NCI-H1694 (cell line): ENCODE measurements at places on chromosomes 6 and 20.

DNA sequence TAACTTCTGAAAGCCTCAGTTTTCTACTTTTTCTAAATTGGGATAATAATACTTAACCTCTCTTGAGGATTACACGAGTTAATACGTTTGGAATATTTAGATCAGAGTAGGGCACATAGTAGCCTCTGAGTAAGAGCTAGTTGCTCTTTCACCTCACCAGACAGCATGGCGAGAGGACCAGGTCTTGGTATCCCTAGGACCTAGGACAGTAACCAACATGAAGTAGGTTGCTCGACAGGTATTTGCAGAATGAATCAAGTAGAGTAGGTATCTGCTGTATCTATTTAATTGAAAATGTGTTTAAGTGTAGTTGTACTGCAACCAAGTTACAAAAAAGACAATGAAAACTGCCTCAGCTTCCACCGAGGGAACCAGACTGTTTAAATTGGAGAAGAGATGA, 1.4 kb downstream of the CDC5L start:
- DNase-seq: no peak

GRCh38 chr6:37696841-37697662, 631 bp downstream of the MDGA1 start:
- no peak for DNase-seq

DNA sequence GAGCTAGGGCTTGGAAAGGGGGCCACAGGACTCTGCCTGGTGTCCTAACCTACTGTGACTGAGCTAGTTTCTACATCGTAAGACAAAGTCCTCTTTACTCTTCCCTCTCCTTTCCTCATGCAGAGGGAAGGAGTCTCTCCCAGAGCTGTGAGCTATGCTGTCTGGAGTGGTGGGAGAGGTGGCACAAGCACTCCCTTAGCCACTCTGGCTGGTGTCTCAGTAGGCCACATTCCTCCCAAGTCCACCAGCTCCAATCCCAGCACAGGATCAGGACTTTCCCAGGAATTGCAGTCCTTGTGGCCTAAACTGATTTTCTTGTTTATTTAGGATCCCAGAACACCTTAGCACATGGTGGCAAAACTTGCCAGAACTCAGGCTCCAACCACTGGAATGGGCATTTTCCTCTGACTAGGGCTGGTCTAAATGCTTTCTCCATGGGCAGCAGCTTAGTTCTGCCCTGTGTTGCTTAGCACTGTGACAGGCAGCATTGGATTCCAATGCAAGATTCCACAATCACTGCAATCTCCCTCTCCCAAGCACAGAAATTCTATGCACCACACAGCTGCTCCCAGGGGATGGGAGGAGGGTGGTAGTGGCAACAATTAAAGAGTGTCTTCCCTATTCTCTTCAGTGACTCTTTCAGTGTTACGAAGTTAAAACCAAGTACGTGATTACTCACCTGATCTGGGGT, 733.3 kb downstream of the HACE1 start:
- DNase-seq: no peak

DNA sequence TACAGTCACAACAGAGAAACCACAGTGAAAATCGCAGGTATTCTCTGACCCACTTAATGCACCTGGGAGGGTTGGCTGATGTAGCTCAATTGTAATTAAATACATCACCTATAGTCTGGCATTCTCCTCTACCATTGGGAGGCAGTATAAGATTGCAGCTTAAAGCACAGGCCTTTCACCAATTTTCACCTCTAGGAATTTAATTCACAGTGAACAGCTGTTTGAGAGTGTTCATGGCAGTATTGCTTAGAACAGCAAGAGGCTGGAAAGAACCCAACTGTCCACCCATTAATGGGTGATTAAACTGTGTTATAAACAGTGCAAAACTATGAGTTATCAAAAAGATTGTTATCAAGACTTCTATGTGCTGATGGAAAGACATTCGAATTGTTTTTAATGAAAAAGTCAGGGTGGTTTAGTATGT, 2.0 kb downstream of the EDEM2 start:
- DNase-seq: peak; percentile 35

GRCh38 chr6:134437376-134437775, 119.5 kb upstream of the SGK1 start:
- DNase-seq: no peak

GRCh38 chr6:141354191-141354955, 778.4 kb upstream of the GJE1 start:
- DNase-seq: no peak

DNA sequence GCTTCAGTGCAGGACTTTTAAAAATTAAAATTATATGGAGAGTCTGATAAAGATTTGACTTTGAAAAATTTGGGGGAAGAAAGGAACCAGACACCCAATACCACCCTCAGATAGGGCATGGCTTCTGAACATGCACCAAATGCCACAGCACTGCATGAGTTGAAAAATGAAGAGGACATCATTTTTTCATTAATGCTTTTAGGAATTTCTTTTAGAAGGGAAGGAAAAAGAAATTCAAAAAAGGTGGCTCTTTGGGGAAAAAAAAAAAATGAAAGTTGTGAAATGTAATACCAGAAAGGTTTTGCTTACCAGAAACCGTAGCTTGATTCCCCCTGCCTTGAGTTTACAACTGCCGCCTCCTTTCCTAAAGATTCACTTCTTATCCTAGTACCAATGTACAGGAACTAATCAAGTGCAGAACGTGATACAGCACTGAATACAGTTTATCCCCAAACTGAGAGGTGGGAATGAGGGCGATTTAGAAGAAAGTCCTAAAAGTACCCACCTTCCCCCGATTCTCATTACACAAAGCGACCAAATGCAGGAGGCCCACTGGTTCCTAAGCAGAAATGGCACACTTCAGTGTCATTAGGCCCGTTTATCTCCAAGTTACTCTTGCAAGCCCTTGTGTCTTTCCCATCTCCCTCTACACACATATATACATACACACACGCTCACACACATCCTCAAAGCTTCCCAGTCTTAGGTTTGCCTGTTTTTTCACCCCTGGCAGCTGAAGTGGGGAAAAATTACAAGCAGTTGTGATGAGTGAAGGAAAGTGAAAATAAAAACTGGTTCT, 2.8 kb downstream of the PPP1R10 start:
- DNase-seq: no peak

GRCh38 chr20:37598575-37599342, 71.1 kb upstream of the BLCAP start:
- DNase-seq: peak; percentile 83

GRCh38 chr6:147700436-147701209, 192.1 kb downstream of the SAMD5 start:
- no peak for DNase-seq

- no peak for DNase-seq
These were observed 126.5 kb upstream of the HDGFL1 start for GRCh38 chr6:22442826-22443225.

DNA sequence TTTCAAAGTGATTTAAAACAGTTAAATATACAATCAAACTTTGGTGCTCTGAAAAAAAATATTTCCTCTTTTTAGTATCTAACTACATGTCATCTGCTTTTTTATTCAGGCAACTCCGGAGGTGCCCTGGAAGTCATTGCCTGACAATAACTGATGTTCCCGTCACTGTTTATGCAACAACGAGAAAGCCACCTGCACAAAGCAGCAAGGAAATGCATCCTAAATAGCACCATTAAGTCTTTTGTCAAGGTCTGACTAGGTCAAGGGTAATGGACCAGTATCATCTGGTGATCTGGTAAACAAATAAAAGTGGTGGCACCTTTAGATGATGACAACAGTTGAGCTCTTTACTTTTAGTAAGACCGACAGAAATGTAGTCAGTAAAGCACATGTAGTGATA, 13.2 kb downstream of the FAM229B start:
- DNase-seq: no peak

DNA sequence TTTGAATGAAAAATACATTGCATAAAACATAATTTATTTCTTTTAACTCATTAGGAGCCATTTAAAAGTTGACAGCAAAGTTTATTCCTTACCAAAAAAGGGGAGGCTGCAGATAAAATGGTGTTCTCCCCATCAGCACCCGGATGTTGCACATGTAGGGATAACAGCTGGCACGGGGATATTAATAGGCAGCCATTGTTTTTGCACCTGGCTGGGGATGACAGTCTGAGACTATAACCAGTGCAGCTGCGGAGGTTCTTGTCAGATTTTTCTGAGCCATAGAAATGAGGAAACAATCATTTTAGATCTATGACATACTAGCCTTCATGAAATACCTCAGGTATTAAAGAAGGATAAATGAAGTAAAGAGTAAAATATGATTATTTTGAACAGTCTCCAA, 20.1 kb upstream of the HECA start:
- DNase-seq: no peak

DNA sequence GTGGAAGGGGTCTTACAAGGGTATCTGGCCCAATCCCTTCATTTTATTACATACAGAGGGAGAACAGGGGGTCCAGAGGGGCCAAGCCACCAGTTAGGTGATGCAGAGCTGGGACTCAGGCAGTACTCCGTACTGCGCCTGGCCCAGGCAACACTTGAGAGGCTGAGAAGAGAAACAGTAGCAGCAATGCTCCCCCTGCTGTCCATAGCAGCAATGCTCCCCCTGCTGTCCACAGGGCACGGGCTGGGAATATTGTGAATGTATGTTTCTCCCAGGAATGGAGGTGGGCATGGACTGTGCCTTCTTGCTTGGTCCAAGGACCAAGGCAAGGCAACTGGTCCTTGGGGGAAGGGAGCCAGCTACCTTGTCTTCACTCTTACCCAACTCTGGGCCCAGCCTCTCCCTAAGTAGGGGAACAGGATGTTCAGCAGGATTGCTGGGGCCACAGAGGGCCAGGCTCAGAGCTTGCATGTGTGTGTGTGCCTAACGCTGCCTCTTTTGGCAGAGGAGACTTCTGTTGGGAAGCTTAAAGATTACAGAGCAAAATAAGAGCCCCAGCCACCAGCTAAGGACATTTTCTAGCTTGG, 14.8 kb upstream of the FAM83C start:
- peak; percentile 56 for DNase-seq

DNA sequence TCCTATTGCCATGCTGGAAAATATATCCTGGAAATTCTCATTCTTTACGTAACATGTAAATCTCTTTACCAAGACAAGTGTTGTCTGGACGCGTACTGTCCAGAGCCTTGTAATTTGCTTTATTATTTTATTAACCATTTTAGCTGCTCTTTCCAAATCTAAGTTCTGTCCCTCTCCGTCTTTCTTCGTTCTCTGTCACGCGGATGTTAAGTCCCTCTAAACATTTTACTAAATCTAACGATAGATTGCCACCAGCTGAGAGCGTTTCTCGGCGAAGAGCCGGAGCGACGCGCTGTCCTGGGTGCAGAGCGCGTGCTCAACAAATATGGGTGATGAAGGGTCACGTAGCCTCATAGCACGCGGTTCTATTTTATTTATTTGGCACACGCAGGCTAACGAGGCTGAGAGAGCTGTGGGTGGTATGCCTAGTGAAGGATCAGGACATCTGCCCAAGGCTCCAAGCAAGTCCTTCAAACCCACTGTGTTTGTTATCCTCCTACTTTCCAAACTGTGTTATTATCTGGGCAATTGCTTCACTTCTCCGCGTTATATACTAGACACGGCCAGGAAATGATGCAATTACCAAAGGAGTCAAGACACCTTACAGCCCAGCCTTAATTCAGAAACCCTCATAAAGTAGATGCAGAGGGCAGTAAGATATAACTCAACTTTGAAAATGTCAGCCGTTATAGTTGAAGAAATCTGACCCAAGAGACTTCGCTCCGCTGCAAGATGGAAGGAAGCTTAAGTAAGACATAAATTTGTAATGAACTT, 10.0 kb upstream of the NCOA7 start:
- DNase-seq: peak; percentile 43

DNA sequence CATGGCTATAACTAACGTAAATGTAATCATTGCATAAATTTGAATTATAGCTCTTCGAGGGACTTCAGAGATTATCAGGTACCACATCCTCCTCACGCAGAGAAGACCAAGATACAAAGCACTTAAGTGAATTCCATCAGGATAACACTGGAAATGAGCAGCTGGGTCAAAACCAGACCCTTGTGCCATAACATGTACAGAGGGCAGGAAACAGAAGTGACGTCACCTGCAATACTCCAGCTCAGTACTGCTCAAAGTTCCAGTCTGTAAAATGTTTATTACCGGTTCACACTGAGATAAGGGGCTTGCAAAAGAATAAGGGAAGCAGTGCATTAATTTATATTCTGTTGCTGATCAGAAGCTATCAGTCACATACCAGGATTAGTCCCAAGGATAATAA, 45.8 kb downstream of the RGS17 start:
- DNase-seq: no peak

- no peak for DNase-seq
These were observed 128.6 kb upstream of the HS3ST5 start for GRCh38 chr6:114471450-114471849.

DNA sequence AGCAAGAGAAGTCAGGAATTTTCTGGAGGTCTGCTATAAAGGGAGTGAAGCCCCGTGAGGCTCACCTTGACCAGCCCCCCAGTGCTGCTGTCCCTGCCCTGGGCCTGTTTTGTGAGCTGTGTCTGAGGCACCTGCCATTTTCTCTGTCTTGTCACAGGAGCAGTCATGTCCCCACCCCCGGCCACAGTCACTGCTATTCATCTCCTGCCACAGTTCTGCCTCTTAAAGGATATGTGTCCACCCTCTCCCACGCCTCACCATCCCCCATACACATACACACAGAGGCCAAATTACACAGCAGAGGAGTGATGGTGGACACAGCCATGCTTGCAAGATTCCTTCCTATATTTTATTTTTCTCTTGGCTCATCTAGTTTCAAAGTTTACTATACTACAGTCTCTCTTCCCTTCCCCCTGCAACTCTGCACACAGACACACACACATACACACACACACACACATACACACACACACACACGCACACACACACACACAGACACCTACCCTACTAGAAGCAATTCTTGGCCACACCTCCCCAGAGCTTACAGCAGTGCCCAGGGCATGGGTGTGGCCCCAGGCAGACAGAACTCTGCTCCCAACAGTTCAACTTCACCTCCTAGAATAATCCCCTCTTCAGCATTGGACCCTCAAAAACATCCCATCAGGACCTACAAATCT, 68.7 kb upstream of the TAB2 start:
- no peak for DNase-seq

DNA sequence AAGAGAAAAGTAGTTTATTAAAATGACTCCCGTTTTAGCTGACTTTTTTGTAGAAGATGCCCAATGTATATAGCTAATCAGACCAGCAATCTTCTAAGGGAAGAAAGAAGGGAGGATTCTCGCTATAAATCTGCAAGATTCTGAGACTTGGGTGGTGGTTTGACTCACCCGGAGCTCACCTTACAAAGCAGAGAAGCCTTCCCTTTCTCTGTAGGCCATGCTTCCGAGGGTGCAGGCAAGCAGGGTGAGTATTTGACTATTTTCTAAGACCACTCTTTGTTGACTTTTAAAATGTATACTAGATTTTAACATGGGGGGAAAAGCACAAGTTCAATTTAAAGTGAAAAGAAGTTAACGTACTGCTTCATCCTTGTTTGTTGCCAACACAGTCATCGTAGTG, 2.7 kb downstream of the OLIG3 start:
- DNase-seq: no peak
